ENCODE measurements at places on chromosomes 7 and 10.
A peak's percentile ranks its signal among the peaks of the same experiment; 100 is the strongest.

- no peak for DNase-seq
Observed at GRCh38 chr7:7416031-7416858, 119.4 kb downstream of the COL28A1 start.

GRCh38 chr10:78066728-78067430 lies 33.2 kb downstream of the RPS24 start:
- DNase-seq = no peak

DNA sequence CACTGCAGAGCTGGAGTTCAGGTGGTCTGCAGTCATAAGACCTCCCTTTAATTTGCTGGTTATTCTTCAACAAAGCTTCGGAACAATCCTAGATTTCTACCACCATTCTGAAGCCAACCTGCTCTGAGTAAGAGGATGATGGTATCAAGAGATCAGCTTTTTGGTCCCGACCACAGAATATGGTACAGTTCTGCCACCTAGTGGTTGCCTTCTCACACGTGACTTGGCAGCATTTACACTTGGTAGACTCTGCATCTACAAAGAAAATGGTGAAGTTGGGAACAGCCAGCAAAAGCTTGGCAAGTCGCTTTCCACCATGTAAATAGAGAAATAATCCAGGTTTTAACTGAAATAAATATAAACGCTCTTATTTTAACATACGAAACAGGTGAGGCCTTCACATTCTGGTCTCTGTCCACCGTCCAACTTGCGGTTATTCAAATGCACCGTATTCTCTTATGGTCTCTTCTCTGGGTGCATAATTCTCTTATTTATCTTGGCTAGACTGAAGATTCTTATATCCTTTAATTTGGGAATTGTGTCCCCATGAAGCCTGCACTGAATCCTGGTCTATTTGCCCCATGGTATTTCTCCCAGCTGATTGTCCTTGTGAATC lies 173.9 kb upstream of the GRM3 start:
- DNase-seq = peak; percentile 90

DNA sequence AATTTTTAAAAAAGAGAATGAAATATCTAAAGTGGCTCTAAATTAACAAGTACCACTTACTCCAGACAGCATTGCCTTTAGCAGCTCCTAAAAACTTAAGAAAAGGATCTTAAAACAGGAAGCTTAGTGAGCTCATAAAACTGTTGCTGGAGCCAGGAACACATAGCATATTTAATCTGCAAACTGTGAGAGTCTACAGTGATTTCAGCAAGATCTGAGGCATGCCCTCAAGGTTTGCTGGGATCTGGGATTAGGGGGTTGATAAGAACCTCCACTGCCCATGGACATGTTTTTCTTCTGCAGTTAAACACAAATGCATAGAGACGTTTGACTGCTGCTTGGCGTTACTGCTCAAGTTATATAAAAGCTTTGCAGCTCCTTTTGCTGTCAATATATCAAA lies 3.8 kb downstream of the GLI3 start:
- DNase-seq = no peak

- no peak for DNase-seq
Observed at GRCh38 chr7:108455551-108455997, 662 bp downstream of the NRCAM start.

DNA sequence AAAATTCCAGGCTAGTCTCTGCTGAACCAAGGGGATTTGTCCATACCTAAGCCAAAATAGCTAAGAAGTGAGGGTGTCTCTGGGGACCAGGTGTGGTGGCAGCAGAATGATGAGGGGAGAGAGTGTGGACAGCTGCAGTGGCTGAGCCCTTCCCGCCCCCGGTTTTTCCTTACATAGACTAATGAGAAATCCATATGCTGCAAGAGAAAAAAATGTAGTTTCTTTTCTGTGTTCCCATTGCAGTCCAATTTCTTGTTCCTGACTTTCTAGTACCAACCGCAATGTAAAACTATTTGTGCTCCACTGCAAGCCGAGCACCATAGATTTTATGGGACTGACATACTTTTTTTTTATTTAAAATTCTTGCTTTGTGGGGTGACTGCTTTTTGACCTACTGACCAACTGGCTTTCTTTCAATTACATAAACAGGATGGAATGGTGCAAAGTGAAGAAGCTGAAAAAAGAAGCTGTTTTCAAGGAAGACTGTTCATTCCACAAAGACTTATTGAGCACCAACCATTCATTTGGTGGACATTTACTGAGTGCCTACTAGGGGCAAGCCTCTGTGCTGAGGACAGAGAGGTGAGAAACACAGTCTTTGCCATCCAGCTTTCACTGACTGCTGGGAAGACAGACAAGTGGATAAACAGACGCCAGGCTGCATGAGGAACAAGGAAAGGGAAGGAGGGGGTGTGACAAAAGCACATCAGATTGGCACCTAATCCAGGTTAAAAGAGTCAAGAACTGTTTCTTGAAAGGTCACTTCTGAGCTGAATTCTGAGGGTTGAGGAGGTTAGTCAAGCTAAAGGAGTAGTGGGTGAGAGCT lies 9.8 kb downstream of the CEP41 start:
- DNase-seq = no peak

DNA sequence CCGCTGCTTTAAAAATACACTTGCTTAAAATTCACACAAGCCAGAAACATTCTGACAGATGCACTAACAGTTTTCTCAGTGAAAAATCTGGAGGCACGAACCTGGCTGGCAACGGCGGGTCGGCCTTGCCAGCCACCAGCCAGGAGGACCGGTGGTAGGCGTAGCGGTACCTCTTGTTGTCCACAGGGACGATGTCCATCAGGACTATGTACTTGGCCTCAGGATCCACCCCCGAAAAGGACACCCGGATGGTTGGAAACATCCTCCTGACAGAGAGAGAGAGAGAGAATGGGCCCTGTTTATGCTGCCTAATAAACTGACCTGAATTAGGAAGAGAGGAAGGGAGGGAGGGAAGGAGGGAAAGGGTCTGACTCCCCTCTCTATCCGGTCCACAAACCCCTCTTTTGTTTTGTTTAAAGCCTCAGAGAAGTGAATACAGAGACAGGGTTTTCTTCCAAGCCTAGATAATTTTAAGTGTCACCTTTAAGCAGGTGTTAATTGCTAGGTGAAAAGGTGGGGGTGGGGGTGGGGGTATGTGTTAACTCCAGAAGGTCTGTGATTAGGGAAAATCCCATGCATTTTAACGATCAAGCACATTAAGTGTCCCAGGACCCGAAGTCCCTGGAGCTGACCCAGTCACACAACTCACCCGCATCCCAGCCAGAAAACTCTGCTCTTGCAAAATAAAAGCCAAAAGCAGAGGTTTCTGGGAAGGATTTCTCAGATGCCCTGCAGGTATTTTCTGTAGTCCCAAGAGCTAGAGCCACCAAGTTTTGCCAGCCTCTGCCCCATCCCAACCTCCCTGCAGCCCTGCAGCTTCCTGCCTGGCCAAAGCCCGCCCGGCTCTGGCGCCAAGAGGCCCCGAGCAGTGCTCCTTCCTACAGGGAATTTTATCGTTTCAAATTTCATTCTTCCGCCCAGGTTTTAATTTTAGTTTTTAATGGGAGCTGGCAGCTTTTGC lies 5.0 kb downstream of the TBX20 start:
- no peak for DNase-seq

- DNase-seq = no peak
Observed at GRCh38 chr7:94368371-94368791, 26.3 kb upstream of the COL1A2 start.

GRCh38 chr7:7808626-7809025 lies 90.2 kb upstream of the RPA3 start:
- DNase-seq = no peak

GRCh38 chr7:18866359-18867036 lies 250.9 kb downstream of the TWIST1 start:
- no peak for DNase-seq

- no peak for DNase-seq
Observed at GRCh38 chr10:101267290-101267680, 38.0 kb upstream of the LBX1 start.

- DNase-seq = no peak
Observed at GRCh38 chr10:4073912-4074311, 288.9 kb upstream of the KLF6 start.

DNA sequence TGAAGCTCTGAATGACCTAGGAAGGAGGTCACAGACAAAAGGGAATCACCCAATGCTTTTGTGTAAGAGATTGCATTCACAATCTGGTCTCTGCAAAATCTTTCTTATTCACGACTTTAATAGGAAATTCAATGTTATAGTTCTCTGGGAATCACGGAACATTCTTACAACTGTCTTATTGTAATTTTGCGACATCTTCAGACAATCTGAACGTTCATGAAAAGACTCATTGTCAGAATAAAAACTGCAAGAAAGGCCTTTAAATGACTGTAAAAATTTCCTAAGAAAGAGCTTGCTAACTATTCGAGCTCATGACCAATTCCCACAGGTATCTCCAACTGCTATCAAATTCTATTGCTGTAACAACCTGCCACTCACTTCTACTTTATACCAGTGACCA lies 130.7 kb downstream of the DGKI start:
- DNase-seq = no peak

GRCh38 chr7:106582365-106582764 lies 78.6 kb downstream of the CCDC71L start:
- no peak for DNase-seq

DNA sequence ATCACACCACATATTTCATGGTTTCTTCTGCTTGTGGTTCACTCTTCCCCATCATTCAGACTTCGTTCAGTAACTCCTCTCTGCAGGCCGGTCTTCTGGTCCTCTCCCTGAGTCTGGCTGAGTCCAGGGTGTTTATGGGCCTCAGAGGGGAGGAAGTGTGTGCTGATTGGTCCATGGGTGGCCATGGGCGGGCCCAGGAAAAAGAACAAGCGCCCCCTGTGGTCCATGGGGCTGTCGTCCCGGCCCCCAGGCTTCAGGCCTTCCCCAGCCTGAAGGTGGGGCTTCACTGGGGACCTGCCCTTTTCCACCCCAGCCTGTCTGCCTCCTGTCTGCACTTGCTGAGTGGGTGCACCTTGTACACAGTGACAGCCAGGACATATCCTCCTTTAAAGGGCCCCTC lies 123.7 kb downstream of the VIPR2 start:
- no peak for DNase-seq

DNA sequence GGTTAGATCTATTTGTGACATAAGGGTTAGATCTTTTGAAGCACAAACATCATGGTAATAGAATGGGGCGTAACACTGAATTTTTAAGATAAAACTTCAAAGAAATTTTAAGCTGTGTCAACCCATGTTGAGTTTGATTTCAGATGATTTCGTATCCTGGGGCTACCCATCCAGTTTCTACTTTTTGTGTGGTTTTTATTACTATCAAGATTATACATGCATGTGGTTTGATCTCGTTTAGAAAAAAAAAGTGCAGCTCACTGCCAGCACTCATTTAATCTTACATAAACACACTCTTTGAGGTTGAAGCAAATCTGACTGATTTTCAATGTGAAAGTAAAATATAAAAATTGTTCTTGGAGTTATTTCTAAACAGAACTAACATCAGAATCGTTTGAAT lies 140.8 kb upstream of the GRB10 start:
- no peak for DNase-seq

- DNase-seq = peak; percentile 60
Observed at GRCh38 chr10:28842321-28842720, 165.0 kb downstream of the BAMBI start.

DNA sequence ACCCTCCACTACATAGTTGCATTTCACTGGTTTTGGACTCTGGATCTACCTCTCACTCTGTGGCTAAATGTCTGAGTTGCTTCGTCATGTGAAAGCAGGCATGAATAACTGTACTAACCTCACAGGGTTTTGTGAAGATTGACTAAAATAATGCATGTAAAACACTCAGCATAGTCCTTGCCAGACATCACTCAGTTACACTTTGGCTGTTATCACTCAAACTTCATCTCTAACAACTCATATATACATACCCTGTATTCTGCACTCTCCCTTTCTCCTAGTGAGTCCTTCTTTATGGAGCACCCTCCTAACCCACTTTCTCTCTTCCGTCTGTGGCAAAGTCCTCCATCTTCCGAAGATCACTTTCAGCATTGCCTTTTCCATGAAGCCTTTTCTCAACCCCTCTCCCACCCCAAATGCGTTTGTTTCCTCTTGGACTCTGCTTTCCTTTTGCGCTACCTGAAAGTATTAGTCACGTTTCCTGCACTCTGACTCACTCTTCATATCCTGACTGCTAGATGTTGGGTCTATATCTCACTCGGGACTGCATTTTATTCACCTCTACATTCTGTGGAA lies 72.6 kb downstream of the OSBPL3 start:
- DNase-seq = no peak

GRCh38 chr10:5958077-5958476 lies 19.3 kb downstream of the IL15RA start:
- DNase-seq = no peak

DNA sequence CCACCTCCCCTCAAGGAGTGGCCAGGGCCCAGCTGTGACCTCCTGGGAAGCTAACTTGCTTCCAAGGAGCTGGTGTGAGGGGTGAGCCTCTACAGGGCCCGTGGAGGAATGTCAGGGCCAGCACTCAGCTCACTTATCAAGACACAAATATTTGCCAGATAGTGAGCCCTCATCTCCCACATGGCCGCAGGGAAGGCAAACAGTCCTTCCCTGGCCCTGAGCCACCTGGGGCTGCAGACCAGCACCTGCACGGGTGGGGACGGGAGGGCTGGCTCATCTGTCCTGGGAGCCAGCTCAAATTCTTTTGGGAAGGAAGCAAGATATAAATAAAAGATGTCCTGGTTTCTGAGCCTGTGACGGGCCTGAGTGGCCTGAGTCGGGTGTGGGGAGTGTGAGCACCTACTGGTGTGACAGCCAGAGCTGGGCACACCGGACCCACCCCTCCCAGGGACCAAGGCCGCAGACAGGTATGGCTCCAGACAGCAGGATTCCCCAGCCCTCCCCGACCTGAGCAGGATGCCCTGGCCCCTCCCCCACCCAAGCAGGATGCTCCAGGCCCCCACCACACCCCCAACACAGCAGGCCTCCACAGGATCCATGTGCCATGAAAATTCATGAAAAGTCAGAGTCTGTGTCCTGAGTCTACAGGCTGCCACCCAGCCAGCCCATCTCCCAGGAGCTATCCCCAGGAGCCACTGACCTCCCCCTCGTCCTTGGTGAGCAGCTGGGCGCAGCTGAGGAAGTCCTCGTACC lies 148.0 kb downstream of the MAPK8 start:
- no peak for DNase-seq

GRCh38 chr7:127828843-127829500 lies 177.0 kb downstream of the SND1 start:
- DNase-seq = no peak

DNA sequence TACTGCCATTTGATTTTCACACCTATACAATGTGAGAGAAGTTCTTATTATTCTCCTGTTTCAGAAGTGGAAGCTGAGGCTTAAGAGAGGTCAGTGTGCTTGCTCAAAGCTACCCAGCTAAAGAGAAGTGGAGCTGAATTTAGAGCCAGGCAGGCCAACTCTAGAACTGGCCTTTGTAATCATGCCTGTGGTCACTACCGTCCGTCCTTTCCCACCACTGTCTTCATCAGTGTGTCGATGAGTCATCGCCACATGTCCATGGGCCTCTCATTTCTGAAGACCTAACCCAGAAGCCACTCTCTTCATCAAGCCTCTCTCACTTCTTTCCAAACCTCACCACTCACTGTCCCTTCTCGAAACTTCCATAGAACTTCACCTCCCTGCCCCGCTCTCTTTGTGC lies 237.8 kb downstream of the KIAA1217 start:
- DNase-seq = no peak
